ENCODE measurements at places on chromosomes 2 and 18.

DNA sequence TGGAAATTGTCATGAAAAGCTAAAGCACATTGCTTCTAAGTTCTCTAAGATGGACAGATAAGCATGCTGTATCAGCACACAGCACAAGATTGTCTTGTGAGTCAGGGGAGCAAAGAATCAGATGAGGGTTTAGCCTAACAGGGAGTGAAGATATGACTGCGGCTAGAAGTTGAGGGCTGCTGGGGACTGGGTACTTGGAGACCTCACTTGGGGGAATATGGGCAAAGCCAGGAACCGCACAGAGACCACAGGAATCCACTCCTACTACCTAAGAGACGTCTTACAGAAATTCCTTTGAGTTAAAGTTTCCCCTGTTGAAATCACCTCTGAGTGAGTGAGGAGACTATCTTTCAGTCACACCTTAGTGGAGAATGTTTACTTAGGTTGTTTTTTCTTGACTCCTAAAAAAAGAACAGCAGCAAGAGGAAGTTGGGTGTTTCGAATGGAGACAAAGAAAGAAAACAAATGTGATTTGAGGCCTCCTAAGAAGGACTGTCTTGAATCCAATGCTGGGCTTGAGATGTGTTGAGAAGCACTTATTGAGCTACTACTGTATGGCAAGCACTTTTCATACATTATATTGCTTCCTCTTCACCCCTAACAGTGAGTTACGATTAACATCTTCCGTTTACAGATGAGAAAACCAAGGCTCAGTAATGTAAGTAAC lies 100.7 kb downstream of the ANKRD44 start:
- no peak for DNase-seq

DNA sequence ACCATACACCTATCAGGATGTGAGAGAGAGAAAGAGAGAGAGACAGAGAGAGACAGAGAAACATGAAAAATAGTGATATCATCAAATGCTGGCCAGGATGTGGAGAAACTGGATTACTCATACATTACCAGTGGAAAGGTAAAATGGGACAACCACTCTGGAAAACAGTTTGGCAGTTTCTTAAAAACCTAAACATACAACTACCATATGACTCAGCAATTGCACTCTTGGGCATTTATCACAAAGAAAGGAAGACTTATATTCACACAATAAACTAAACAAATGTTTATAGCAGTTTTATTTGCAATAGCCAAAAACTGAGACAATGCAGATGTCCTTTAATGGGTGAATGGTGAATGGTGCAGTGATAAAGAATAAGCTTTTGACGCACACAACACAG lies 29.1 kb downstream of the SLC4A3 start:
- no peak for DNase-seq

GRCh38 chr2:68837861-68838341 lies 33.3 kb downstream of the BMP10 start:
- DNase-seq: no peak

GRCh38 chr2:29192526-29192925 lies 77.3 kb downstream of the CLIP4 start:
- no peak for DNase-seq

DNA sequence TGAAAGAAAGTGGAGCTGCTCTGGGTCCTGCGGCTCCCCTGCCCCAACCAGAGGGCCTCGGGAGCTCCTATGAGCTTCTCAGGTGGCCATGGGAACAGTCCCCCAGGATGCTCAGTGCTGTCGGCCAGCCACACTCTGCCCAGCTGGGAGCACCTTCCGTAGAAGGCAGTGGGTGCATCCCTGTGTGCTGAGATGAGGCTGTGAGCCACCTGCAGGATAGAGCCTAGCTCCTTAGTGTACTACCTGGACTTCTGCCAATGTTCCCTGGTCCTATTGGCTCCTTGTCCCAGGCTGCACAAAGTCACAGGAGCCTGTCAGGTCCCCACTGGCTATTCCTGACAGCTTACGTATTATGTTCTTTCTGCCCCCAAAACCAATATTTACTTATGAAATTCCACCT lies 16.1 kb downstream of the PRELID3A start:
- no peak for DNase-seq

DNA sequence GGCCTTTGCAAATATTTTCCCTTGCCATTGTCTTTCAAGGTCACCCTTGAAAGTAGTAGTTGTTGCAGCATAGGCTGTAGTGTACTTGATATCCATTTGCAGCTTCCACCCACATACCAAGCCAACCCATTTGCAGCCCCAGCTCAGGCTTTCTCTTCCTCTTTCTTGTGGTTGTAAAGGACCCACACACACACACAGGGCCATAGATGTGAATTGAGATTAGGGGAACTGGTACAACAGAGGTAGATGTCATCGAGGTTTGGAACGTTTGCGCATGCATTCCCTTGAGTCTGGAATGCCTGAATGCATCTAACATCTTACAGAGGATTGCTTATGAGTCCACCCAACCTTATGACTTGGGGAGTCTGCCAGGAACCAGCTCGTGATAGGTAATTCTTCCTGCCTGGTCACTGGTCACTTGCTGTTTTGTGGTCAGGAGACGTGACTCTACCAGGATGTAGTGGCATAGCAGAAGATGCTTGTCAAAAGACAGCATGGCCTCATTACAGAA lies 91.9 kb downstream of the MRPS9 start:
- no peak for DNase-seq

DNA sequence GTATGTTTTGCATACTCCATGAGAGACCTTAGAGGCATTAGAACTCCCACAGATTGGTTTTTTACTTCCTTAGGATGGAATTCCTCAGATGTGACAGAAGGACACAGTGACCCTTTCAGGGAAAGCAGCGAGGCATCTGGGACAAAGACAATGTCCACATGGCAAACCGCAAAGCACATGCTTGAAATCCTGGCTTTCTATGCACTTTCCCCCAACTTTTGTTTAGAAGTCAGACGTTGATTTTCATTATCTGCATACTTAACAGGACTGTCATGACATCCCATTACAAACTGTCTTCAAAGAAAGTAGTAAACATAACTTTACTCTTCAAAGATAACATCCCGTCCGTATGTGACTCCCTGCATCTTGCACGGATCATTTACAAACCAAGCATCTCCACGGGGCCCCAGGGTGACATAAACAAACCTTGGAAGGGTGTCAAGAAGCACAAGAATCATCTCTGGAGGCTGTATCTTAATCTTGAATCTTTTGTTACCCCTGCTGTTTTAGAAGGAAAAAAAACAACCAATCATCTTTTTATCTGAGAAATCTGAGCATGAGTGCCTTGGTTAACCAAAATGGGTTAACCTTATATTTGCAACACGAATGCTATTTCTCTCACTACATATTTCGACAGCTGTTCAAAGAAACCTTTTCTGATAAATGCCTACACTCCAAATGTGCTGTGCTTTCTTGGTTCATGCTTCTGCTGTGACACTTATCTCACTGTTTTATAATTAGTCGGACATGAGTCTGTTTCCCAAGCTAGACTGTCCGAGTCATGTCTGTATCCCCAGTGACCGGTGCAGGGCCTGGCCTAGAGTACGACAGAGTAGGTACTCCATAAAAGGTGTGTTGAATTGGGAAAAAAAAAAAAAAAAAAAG lies 90.8 kb downstream of the CCBE1 start:
- no peak for DNase-seq

Measured in NCI-H187 (cell line).